Stimulated activated CD4-positive, alpha-beta T cell treated with anti-CD3 and anti-CD28 coated beads, Interleukin-4, amount 100 ng/mL, for 1 hour (primary cell): ENCODE measurements at places on chromosomes 12 and 14.

DNA sequence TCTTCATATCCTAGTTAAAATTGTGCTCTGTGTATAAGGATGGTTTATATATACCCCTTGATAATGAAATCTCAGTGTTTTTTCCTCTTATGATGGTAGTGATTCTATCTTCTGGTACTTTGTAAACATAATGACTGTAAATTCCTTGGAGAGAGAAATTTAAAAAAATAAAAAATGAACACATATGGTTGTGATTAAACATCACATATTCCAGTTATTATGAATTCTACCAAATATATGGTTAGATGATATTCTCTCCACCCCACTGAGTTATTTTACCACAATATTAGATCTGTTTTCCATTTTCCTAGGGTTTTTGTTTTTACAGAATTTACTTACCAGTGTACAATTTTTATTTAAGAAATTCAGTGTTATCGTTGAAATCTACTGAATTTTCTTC is 481.9 kb upstream of the NOVA1 start:
- no peak for DNase-seq

DNA sequence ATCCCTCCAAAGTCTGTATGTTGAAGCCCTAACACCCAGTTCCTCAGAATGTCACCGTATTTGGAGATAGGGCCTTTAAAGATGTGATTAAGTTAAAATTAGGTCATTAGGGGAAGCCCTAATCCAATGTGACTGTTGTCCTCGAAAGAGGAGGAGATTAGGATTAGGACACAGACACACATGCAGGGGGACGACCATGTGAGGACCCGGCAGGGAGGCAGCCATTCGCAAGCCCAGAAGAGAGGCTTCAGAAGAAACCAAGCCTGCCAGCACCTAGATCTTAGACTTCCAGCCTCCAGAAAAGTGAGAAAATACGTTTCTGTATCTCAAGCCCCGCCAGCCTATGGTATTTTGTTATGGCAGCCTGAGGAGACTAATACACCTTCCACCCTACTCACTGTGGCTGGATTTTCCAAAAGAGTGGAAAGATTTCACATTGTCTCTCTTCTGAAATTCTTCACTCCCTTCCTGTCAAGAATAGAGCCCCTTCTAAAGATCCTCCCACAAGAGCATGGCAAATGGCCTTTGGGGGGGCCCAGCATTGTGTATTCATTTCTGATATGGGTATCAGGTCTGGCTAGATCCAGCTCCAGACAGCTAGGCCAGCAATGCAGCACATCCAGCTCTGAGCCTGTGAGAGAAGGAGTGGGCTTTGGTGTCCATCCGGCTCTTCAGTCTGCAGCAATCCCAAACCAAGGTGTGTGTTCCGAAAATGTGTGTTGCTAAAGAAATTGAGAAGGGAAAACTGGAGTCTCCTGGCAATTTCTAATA is 15.4 kb upstream of the UBC start:
- no peak for DNase-seq

GRCh38 chr14:73829526-73830431 is 21.9 kb upstream of the PTGR2 start:
- DNase-seq: peak; percentile 4

DNA sequence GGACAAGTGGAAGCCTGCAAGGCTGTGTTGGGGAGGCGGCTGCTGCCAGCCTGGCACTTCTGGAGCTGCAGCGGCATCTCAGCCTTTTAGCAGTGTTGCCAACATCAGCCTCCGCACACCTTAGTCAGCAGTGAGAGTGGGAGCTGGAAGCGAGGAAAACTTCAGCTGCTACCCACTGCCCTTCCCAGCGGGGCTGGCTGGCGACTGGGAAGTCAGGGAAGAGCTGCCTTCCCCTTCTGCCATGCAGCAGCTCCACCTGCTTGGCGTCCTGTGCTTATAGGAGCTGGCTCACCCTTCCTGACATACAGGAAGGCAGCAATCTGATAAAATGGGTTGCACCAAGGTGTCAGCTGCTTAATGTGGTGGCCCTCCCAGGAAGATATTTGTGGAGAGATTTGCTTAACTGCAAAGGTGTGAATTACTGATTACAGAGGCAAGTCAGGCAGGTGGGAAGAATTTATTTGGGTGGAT is 15.4 kb upstream of the PLEKHG3 start:
- no peak for DNase-seq

DNA sequence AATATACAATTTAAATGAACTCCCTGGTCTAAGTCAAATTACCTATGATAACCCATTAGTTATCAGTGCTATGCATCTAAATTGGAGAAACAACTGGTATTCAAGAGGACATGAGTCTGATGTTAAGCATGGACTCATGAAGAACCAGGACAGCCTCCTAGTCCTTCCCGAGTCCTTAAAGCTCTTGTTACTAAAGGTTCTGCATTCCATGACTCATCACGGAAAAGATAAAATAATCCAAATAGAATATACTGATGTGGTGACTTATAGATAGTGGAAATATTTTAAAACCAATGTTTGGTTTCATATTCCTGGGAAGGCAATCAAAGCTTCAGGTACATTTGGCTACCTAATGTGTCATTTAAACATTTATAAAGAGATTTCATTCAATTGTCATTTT is 117.2 kb upstream of the PMCH start:
- DNase-seq: no peak

DNA sequence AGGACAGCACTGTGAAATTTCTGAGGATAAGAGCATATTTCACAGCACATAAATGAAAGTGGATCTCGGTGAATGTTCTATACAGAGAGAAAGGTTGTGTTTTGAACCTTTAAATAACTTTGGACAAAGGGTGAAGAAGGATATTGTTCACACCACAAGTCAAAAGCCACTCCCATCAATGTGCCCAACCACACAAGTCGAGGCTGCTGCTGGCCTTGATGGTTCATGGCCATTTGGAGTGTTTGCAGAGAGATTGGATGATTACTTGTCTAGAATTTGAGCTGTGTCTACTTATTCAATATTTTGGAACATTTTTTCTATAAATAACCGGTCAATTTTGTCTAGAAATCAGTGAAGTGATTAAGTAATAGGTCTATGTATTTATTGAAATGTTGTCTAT is 121.2 kb downstream of the HMGA2 start:
- DNase-seq: no peak

DNA sequence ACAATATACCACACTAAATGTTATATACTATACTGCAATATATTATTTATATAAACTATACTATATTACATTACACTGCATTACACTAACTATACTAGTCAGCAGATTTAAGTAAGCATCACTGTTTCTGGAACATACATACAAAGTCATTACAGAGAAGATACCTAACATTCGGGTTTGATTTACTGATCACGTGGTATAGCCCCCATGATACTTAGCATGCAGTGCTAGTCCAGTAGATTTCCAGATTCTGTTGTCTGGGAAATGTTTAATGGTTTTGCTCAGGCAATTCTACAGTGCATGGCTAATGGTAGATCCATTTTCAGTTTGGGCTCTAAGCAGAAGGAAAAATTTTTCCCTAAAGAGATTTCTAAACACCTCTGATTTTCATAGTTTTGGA is 403.7 kb upstream of the TMTC1 start:
- no peak for DNase-seq
